ENCODE measurements at places on chromosomes 6 and 20.

GRCh38 chr6:132893772-132894490 is 79.6 kb downstream of the RPS12 start:
- no peak overlapping the region for H3K4me3 ChIP-seq
- no peak overlapping the region for H3K27ac ChIP-seq
- no peaks in the 10 kb centered on the region for H3K4me1 ChIP-seq
- no peaks in the 10 kb centered on the region for H3K27me3 ChIP-seq
- no peak for DNase-seq

DNA sequence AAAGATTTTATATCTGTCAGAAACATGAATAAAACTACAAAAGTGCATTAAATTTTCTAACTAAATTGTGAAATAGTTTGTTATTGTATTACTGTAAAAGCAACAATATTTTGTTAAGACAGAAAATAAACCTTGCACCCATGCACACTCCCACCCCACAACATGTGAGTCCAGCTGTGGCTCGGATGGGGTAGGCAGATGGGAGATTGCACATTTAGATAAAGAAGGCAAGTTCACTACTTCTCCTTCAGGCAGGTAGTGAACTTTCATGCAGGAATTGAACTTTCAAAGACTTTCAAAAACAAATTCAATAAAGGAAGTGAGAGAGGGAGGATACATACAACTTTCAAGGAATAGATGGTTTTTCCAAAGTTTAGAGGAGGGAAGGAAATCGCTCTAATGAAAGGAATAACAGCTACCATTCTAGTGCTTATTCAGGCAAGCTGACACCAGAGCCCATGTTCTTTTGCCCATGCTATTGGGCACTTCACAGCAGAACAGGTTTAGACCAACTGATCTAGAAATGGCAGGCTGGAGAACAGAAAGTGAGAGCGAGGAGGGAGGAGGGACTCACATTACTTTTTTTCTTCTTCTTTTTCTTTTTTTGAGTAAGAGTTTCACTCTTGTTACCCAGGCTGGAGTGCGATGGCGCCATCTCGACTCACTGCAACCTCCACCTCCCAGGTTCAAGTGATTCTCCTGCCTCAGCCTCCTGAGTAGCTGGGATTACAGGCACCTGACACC is 28.5 kb downstream of the SF3B5 start:
- DNase-seq = no peak
- H3K4me1 ChIP-seq = no peaks in the 10 kb centered on the region
- peaks cover 42% of the 10 kb centered on the region for H3K27me3 ChIP-seq
- H3K36me3 ChIP-seq = no peaks in the 10 kb centered on the region

- peaks cover 25% of the 10 kb centered on the region for H3K36me3 ChIP-seq
- peaks cover 7% of the 10 kb centered on the region for H3K4me1 ChIP-seq
- no peak for DNase-seq
- no peaks in the 10 kb centered on the region for H3K27me3 ChIP-seq
Measured at GRCh38 chr6:3019749-3020320, 20.1 kb downstream of the NQO2 start.

DNA sequence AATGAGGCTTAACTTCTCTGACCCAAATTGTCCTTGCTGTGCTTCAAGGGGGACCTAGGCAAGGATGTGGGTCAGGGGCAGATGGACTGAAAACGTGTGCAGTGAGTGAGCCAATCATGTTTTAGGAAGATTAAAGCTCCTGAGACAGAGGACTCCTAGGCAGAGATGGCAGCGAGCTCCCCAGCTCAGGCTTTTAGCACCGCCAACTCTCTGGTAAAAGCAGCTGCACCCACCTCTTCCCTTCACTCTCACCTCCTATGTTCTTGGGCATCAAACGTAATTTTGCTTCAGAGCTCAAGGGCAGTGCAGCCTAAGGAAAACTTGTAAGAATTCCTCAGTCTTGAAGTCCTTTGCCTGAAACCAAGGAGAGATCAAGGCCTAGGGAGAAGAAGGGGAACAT is 10.3 kb downstream of the RPP21 start:
- no peaks in the 10 kb centered on the region for H3K36me3 ChIP-seq
- H3K27ac ChIP-seq = no peak overlapping the region
- H3K4me1 ChIP-seq = no peaks in the 10 kb centered on the region

DNA sequence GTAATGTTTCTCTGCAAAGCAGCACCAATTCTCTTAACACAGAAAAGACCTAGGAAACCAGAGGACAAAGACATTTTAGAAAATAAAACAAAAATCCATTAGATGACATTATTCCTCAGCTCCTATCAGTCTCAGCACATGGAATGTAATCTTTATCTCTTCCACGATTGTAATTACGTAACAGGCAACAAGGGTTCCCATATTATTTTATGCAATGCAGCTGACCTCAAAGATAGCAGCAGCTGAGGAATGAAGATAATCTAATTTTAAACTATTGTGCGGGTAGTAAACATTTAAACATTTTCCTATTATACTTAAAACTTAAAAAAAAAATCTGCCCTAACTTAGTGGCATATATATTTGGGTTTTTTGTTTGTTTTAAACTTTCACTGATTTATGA is 33.0 kb upstream of the PTCHD4 start:
- no peaks in the 10 kb centered on the region for H3K27me3 ChIP-seq
- no peaks in the 10 kb centered on the region for H3K36me3 ChIP-seq
- H3K27ac ChIP-seq = no peak overlapping the region
- H3K4me1 ChIP-seq = peaks cover 28% of the 10 kb centered on the region
- no peak for DNase-seq

DNA sequence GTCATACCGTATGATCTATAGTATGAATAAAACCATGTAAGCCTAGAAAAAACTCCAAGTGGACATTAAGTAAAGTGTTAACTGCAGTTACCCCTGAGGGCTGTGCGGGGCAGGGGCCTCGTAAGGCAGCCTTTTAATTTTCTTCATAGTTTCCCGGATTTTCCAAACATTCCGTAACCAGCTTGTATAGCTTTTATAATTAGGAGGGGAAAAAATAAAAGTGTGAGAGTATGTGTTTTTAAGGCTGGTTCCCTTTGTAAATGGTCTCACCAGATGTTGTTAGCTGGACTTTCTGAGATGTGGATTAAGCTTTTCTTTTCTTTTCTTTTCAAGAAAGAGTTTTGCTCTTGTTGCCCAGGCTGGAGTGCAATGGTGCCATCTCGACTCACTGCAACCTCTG is 7.0 kb downstream of the KIAA1755 start:
- H3K36me3 ChIP-seq = no peaks in the 10 kb centered on the region
- no peak overlapping the region for H3K27ac ChIP-seq
- no peaks in the 10 kb centered on the region for H3K27me3 ChIP-seq

DNA sequence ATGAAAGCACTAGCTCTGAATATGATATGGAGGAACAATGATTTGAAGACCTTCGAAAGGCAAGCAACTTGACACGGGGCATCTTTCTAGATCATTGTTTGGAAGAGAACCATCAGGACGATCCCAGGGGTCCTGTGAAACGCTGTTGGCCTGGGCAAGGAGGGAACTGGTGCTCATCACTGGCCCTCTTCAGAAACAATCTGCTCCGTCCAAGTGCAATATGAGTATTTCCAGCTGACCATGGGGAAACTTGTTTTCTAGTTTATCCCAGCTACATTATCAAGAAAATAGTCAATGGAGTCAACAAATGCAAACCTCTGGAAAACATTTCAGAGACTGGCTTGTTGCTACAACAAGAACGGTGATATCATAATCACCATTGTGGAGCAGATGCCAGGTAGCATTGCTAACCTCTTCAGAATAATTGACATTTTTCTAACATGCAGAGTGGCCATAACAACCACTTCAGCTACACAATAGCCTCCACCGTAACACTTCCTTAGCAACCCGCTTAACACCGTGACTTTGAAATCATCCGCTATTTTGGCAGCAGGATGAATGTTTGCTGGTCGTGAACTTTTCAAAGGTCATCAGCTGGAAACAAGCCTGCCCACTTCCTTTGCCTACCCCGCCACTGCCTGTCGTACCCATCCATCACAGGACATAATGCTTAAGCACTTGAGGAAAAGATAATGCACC is 112.0 kb upstream of the PDE10A start:
- no peak for DNase-seq
- H3K27me3 ChIP-seq = no peaks in the 10 kb centered on the region
- no peaks in the 10 kb centered on the region for H3K36me3 ChIP-seq
- no peak overlapping the region for H3K27ac ChIP-seq
- no peaks in the 10 kb centered on the region for H3K4me1 ChIP-seq

GRCh38 chr6:168960551-168961263 is 292.9 kb downstream of the THBS2 start:
- no peak overlapping the region for H3K4me3 ChIP-seq
- H3K27me3 ChIP-seq = no peaks in the 10 kb centered on the region
- H3K4me1 ChIP-seq = no peaks in the 10 kb centered on the region
- H3K36me3 ChIP-seq = no peaks in the 10 kb centered on the region
- DNase-seq = no peak

- H3K27ac ChIP-seq = no peak overlapping the region
- DNase-seq = no peak
- no peaks in the 10 kb centered on the region for H3K36me3 ChIP-seq
Measured at GRCh38 chr6:389622-390021, 1.9 kb upstream of the IRF4 start.

GRCh38 chr6:38112181-38112580 is 292.7 kb downstream of the ZFAND3 start:
- H3K4me1 ChIP-seq = peaks cover 26% of the 10 kb centered on the region
- no peaks in the 10 kb centered on the region for H3K36me3 ChIP-seq
- H3K27me3 ChIP-seq = no peaks in the 10 kb centered on the region

GRCh38 chr6:79895382-79896074 is 51.8 kb downstream of the ELOVL4 start:
- no peaks in the 10 kb centered on the region for H3K36me3 ChIP-seq
- peak overlapping the region; percentile 70 for H3K27ac ChIP-seq
- no peaks in the 10 kb centered on the region for H3K27me3 ChIP-seq
- DNase-seq = no peak
- H3K4me1 ChIP-seq = peaks cover 20% of the 10 kb centered on the region
- no peak overlapping the region for H3K4me3 ChIP-seq

DNA sequence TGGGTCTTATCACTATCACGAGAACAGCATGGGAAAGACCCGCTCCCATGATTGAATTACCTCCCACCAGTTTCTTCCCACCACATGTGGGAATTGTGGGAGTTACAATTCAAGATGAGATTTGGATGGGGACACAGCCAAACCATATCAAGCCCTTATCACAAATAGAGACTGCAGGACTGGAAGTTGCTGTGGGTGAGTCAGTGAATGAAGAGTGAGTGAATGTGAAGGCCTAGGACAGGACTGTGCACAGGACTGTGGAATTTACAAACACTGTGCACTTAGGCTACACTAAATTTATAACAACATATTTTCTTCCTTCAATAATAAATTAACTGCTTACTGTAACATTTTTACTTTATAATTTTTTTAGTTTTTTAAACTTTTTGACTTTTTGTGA is 30.2 kb upstream of the BCAS1 start:
- H3K4me1 ChIP-seq = peaks cover 8% of the 10 kb centered on the region
- no peak overlapping the region for H3K27ac ChIP-seq
- DNase-seq = no peak
- no peaks in the 10 kb centered on the region for H3K36me3 ChIP-seq
- H3K27me3 ChIP-seq = no peaks in the 10 kb centered on the region
- H3K4me3 ChIP-seq = no peak overlapping the region

DNA sequence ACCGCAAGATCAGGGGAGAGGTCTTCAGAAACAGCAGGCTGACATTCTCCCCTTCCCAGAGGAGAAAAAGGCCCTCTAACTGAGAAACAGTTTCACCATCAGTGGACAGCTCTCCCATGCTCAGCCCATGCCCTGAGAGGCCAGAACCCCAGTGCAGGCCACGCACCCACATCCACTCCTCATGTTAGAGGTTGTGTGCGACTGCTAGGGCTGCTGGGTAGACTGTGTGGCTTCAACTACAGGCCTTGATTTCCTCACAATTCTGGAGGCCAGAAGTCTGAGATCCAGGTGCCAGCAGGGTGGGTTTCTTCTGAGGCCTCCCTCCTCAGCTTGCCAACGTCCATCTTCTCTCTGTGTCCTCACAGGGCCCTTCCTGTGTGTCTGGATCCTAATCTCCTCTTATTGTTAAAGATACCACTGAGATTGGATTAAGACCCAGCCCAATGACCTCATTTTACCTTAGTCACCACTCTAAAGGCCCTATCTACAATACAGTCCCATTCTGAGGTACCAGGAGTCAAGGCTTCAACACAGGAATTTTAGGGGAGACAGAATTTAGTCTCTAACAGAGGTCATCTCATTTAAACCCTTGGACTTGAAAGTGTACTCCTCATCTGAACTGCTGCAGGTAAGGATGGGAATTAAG is 67.7 kb upstream of the CD93 start:
- no peak for DNase-seq
- H3K27ac ChIP-seq = no peak overlapping the region
- H3K4me3 ChIP-seq = no peak overlapping the region
- H3K27me3 ChIP-seq = no peaks in the 10 kb centered on the region

- no peaks in the 10 kb centered on the region for H3K4me1 ChIP-seq
- H3K4me3 ChIP-seq = no peak overlapping the region
- H3K27ac ChIP-seq = no peak overlapping the region
- H3K27me3 ChIP-seq = no peaks in the 10 kb centered on the region
- H3K36me3 ChIP-seq = no peaks in the 10 kb centered on the region
Measured at GRCh38 chr6:100433726-100434435, 30.8 kb downstream of the SIM1 start.

DNA sequence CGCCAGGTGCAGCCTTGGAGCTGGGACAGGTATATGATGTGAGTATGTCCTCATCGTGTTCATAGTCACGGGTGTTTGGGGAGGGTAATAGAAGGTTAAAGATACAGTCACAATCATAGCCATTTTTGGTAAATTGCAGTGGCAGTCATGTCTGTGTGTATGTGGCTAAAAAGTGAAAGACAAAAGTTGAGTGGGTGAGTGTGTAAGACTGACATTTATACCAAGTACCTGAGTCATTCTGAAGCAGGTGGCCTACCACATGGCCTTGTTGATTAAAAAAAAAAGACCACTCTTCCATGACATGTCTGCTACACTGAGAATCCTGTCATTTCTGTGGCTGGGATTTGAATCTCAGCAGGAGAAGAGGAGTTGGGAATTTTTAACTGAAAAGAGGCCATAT is 181.9 kb downstream of the SCP2D1 start:
- no peak overlapping the region for H3K27ac ChIP-seq
- no peaks in the 10 kb centered on the region for H3K27me3 ChIP-seq

- peaks cover 14% of the 10 kb centered on the region for H3K4me1 ChIP-seq
- DNase-seq = no peak
- H3K4me3 ChIP-seq = no peak overlapping the region
- H3K27ac ChIP-seq = no peak overlapping the region
- no peaks in the 10 kb centered on the region for H3K27me3 ChIP-seq
Measured at GRCh38 chr6:25253351-25253750, 25.8 kb upstream of the CARMIL1 start.

- no peaks in the 10 kb centered on the region for H3K36me3 ChIP-seq
- no peak overlapping the region for H3K27ac ChIP-seq
- no peaks in the 10 kb centered on the region for H3K27me3 ChIP-seq
- DNase-seq = no peak
Measured at GRCh38 chr6:112289038-112289566, 34.7 kb upstream of the LAMA4 start.

DNA sequence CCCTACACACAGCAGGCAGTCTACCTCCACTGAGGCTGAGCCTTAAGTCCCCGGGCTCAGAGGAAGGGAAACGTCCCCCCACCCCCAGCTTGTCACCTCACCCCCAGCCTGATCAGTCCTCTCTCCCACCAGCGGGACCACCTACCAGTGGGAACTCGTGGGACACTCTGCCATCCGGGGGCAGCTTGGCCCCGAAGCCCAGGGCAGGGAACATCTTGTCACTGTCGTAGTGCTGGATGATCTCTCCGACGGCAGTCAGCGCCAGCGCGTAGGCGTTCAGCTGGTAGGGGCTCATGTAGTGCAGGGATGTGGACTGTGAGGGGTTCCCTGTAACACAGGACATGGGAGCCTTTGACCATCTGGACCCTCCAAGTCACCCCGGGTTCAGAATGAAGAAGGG is 48.6 kb downstream of the RAB44 start:
- no peak overlapping the region for H3K27ac ChIP-seq
- DNase-seq = no peak
- H3K36me3 ChIP-seq = no peaks in the 10 kb centered on the region
- no peak overlapping the region for H3K4me3 ChIP-seq

All from RWPE2 (cell line).